ENCODE measurements at places on chromosomes 2 and 18. TPM values are rescaled to one million over a fixed set of nuclear protein-coding genes. Genes with fewer than 3 reads are reported as not detected.

GRCh38 chr2:148525130-148525529 is 119.4 kb upstream of the EPC2 start:
- no peak for DNase-seq

Gene DLX2
- total RNA-seq = 0.59 TPM

- no peak for DNase-seq
These were observed 462 bp downstream of the CHCHD5 start for GRCh38 chr2:112584891-112585250.

- DNase-seq = peak; percentile 1
These were observed 647.1 kb upstream of the CRIM1 start for GRCh38 chr2:35708411-35708923.

DNA sequence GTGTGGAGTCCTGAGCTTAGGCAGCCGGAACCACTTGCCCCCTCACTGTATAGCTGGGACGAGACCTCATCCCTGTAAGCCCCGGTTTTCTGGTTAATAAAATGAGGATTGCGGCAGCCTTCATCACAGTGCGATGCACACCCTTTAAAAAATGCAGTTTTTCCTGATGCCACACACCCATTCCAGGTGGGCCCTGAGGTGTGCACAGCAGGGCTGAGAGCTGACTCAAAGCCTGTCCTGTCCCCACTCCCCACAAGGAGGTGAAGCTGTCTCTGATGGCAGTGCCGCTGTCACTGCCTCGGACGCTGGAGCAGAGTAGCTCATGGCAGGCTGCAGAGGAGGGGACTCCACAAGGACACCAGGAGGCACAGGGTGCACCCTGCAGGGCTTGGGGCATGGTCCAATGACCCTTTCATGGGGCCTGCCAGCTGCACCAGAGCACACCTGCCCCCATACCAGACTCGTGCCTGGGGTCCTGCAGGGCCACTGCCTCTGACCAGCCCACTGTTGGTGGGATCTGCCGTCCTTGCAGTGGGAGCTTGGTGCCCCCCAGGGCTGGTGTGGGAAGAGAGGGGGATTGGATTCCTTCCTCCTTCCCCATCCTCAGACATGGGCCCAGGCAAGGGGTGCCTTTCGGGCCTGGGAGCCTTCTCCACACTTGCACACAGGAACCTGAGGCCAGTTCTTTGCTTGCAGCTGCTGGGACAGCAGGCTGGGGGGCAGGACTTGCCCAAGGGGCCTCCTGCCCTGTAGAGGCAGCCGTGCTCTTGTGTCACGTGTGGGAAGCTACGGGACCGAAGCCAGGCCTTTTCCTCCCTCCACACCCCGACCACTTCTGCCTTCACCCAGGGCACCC is 22.8 kb downstream of the GPC1 start:
- peak; percentile 87 for DNase-seq

DNA sequence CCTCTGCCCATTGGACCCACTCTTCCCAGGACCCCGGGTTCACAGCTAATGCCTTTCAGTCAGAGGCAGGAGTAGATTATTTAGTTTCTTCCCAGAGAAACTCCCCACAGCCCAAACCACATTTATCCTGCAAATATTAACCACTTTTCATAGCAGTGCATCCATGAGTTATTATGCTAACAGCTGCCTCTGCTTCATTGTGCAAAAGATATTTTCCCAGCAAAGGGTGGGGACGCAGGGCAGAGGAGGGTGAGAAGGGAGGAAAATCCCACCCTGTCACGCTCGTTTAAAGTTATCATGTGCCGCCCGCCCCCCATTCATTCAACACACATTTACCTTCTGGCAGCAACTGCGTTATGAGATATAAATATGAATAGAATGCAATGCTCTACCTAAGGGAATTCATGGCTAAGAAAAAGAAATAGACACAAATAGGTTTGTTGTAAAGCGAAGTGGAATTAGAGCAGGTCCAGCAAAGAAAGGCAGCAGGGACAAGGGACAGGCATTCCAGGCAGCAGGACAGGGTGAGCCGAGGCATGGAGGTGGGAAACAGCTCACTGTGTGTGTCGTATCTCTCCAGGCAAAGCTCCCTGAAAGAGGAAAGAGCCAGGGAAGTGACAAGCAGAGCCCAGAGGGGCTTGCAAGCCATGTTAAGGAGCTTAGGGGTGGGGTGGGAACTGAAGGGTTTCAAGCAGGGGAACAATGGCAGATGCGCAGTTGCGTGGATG is 46.3 kb upstream of the LTBP1 start:
- DNase-seq = no peak

DNA sequence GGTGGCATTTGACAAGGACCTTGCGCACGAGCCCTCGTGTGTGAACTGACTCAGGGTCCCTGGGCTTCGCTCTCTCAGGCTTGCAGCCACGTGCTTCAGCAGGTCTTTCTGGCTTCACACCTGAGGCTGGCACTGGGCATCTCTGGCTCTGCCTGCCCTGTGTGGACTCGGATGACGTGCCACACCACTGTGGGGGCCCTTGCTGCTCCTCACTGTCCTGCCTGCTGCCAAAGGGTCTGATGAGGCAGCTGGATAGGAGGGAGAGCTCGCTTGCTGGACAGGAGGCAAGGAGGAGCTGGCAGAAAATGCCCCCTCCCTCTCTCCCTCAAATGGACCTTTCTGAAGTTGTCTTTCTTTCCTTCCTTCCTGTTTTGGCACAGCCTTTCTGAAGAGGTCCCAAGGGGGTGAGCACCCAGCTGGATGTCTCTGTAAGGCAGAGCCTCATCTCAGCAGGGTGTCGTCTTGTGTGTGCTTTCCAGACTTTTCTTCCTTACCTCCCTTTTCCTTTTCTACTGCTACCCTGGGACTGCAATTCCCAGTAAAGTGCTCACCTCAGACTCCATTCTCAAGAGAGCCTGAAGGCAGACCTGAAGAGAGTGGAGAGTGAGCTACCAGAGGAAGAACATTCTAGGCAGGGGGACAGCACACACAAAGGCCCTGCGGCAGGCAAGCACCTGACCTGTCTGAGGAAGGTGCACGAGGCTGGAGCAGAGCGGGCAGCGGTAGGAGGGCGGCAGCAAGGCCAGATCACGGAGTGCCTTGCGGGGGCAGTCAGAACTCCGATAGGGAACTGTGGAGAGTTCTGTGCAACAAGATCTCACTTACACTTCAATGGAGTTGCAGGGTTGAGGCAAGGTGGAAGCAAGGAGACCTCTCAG is 5.3 kb downstream of the PER2 start:
- DNase-seq = peak; percentile 66

DNA sequence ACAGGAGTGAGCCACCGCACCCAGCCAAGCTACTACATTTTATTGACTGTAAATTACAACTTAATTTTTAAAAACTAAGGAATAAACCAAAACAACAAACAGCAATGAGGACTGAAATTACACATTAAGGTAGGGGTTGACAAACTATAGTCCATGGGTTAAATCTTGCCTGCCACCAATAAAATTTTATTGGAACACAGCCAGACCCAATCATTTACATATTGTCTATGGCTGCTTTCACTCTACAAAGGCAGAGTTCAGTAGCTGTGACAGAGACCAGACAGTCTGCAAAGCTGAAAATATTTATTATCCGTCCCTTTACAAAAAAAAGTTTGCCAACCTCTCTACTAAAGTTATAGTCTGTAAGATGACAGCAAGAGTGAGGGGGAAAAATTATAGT is 24.3 kb upstream of the UGP2 start:
- no peak for DNase-seq

GRCh38 chr2:72112981-72113846 is 34.4 kb downstream of the CYP26B1 start:
- peak; percentile 59 for DNase-seq

DNA sequence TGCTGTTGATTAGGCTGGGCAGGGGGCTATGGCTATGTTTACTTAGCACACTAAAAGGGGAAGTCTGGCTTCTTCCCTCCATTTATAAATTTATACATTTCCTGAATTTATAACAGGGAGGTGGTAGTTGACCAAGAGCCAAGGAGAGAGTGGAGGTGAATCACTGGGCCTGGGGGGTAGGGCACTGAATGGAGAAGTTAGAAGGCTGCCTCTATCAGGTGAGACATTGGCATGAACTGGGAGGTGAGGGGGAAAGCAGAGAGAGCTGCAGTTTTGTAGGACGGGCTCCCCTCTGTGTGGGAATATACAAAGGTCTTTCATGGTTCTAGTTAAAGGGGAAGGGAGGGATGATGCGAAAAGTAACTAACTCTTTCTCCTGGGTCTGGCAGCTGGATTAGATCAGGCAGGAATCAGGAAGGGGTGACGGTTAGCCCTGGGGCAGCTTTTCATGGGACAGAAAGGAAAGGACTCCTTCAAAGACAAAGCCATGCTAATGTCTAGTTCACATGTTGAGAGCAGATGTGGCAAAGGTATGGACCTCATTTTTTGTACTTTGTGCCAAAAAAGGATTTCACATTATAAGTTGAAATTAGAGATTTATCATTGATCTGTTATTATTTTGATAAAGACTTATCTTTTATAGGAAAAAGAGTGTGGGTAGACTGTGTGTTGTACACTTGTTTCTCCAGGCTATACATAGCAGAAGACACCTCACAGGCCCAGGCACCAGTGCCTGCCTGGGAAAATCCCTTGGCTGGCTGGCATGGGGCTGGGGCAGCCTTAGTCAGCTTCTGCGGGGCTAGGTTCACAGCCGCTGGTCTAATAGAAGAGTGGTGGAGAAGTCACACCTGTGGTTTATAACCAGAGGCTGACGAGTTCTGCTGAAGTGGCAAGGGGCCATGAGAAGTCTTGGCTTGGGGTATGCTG is 158.7 kb downstream of the CLIP4 start:
- no peak for DNase-seq

DNA sequence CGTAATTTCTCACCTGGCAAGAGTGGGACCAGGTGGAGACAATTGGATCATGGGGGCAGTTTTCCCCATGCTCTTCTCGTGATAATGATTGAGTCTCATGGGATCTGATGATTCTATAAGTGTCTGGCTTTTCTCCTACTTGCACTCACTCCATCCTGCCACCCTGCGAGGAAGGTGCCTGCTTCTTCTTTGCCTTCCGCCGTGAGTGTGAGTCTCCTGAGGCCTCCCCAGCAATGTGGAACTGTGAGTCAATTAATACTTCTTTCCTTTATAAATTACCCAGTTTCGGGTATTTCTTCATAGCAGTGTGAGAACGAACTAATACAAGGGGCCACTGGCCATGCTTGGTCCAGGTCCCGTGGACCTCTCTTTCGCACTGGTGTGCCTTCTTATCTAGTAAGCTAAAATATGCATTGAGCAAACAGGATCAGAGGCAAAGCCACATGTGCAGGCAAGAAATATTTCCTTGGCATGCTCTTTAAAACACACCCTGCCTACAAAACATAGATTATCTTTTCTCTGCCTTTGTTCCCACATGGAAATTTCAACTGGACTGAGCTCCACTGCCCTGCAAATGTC is 821.1 kb downstream of the TRIB2 start:
- no peak for DNase-seq

Gene CD302
- total RNA-seq = 14.5 TPM

GRCh38 chr2:181807526-181807925 is 84.0 kb upstream of the ITPRID2 start:
- no peak for DNase-seq

DNA sequence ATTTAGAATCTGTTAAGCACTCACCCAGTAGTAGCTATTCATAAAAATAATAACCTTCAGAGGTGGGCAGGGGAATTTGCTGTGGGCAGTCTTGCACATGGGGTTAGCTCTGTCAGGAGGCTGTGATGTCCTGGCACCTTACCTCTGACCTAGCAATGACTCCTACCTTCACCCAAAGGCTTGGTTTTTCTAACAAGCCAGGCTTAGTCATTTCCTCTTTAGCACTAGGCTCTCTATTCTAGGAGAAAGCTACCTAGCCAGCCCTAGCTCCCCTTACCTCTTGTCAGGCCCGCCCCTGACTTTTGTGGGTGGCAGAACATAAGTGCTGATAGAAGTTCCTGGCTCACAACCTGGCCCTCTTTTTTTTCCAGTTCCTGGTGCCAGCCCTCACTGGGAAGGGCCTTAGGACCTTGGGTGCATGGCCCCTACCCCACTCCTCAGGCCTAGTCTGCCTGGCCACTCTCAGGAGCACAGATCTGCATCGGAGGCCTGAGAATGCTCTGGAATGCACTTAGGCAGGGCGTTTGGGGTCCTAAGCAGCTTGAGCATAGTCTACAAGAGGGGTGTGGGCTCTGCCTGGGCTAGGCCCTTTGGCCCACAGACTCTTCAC is 17.7 kb downstream of the CPLX4 start:
- DNase-seq = peak; percentile 11

Gene WNT6
- total RNA-seq = not detected

DNA sequence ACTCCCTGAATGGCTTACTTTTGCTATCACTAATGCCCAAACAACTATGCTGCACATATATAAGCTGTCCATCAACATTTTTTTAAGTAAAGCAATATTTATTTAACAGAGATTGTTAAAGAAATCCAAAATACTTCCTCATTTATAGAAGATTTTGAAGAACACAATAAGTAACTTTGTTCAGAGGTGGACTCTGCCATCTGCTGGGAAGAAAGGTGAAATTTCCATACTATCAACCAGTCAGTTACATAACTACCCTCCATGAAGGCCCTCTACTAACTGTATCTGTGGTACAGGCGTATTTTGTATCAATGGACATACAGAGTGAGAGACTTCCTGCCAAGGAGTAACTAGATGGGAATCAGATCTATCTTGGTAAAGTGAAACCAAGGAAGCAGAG is 106.0 kb downstream of the DTNB start:
- DNase-seq = no peak
